AG04449 (cell line): ENCODE measurements at places on chromosomes 1 and 21.

- no peak for DNase-seq
These were observed 55.2 kb downstream of the MTR start for GRCh38 chr1:236850077-236850979.

GRCh38 chr1:98316286-98316905 lies 345.1 kb upstream of the SNX7 start:
- no peak for DNase-seq

DNA sequence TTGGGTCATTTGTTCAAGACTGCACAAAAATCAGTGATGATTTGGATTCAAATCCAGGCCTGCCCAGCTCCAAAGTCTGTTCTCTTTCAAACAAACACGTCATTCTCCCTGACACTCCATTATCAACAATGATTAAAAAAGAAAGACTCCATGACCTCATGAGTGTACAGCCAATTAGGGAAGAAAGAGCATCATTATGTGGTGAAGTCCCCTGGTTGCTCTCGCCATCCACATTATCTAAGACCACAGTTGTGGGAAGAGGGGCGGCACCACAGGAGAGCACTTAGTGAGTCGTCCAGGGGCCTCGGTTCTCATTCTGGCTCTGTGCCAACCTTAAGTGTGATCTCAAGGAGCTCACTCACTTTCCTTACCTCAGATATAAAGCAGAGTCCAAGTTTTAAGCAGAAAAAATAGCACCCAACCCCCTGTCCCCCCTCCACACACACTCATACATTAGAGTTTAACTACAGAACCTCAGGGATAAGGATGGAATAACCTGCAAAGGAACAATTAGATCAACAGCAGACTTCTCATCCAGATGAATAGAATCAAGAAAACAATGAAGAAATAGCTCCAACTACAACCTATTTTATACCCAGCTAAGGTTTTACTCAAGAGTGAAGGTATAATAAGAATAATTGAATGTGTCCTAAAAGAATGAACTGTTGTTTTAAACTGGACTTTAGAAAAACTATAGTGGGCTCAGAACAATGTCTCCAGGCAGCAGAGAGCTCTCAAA lies 47.8 kb downstream of the COL6A1 start:
- DNase-seq: no peak

- peak; percentile 24 for DNase-seq
These were observed 860.0 kb downstream of the LTN1 start for GRCh38 chr21:28132713-28133112.

DNA sequence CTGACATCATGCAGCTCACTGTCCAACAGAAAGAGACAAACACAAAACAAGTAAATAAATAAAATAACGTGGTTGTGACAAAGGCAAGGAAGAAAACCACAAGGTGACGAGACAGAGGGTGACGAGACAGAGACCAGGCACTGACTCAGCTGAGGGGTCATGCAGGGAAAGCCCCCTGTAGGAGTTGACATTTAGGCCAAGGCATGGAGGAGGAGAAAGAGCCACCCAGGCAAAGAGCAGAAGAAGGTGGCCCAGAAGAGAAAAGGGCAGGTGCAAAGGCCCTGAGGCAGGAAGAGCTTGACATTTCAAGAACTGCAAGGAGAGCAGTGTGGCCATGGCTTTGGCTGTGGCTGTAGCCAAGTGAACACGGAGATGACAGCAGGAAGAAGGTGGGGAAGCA lies 65.1 kb upstream of the ID3 start:
- no peak for DNase-seq

GRCh38 chr1:17535300-17535936 lies 4.1 kb upstream of the ARHGEF10L start:
- DNase-seq: no peak
